ENCODE measurements at places on chromosomes 7 and 10. TPM values are rescaled to one million over a fixed set of nuclear protein-coding genes. Genes with fewer than 3 reads are reported as not detected.

Gene GDF2
- not detected for total RNA-seq

DNA sequence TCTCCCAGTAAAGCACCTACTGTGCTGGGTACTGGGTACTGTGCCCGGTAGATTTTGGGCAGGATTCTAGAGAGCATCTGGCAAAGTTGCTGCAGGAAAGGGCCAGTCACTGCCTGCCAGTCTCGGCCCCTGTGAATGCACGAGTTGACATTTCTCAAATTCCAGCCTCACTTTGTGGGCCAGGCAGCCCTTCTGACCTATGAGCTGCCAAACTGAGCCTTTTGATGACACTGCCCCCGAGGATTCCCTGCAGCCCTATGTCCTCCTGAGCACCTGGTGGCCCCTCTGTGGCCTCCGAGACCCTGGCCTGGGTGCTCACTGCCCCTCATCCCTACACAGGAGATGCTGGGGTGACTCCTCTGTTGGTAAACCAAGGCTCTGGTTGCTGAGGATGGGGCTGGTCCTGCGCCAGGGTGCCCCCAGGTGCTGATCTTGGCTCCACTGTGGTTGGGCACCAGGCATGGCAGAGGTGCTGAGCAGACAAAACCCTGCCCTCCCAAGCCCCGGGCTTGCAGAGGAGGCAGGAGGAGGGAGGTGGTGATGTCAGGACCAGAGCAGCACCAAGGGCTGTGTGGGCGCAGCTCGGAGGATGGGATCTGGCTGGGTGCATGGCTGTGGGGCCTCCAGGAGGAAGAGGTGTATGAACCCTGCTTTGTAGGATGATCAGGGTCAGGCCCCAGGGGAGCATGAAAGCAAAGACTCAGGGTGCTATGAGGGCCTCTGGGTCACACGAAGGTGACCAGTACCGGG lies 16.2 kb downstream of the LHPP start:
- DNase-seq, result no peak

Gene CFAP69
- total RNA-seq, result 7.3 TPM

DNA sequence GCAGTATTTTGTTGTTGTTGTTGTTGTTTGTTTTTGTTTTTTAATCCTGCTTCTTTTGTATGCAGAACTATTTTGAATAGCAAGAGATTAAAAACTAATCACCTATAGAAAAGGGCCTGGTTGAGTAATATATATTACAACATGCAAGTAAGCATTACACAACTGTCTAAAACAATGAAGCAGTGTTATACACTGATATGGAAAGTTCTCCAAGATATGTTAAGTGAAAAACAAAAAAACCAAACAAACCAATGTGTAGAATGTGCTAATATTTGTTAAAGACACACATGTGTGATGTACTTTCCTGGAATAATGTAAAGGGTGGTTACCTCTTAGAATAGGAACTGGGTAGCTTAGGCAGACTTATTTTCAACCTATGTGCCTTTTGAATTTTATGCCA lies 117.4 kb downstream of the ZNF365 start:
- no peak for DNase-seq

Gene SPDYE8
- not detected for total RNA-seq

Measured in upper lobe of left lung (tissue), 6 donors.